ENCODE measurements at places on chromosomes 11 and 22.

GRCh38 chr11:122103726-122104125 is 12.3 kb downstream of the BLID start:
- DNase-seq = no peak

- DNase-seq = no peak
Observed at GRCh38 chr11:45876401-45876800, 9.1 kb upstream of the MAPK8IP1 start.

DNA sequence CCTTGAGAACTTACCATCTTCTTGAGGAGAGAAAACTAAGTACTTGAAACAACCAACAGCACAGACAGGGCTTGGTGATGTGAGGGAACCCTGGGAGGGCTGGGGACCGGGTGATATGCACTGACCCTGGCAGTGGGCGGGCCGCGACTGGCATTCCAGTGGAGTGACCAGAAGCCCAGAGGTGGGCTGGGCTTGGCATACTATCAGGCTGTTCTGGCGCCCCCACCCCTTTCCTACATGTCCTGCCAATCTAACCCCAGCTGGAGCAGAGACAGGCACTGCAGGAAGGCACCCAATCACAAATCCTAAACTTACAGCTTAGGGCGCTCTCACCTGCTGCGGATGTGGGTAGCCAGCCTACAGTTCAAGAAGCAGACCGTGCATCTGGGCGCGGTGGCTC is 54.0 kb upstream of the GCAT start:
- no peak for DNase-seq

DNA sequence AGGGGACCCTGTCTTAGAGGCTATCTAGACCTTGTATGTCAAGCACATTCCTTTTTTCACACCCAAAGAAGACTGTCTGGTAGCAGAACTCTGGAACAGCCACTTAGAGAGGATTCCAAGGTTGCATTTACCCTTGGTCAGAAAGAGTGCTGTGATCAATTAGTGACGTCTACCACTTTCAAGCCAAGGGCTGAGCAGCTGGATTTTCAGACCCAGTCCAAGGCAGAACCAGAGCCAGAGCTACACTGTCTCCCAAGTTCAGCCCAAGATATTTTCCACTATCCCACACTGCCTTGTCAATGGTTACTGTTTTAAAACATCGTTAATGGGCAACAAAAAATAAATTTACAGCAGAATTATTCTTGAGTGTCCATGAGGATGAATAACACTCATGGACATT is 24.0 kb downstream of the ABCC8 start:
- DNase-seq = no peak

GRCh38 chr11:1796413-1797011 is 32.8 kb upstream of the CTSD start:
- DNase-seq = no peak

DNA sequence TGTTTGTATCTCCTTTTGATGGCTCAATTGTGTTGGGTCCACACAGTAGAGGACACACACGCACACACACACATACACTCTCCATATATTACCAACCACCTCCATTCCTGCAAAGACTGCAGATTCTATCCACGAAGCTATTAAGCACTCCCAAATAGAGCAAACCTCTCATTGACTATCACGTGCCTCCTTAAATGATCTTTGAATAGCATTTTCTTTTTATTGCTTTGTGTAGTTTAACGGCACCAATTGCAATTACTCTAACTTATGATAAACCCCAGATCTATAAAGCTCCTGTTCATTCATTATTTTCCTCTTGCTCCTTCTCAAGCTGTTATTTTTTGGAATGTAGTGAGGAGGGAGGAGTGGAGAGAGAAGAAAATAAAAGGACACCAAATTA is 204.7 kb downstream of the ST3GAL4 start:
- no peak for DNase-seq

DNA sequence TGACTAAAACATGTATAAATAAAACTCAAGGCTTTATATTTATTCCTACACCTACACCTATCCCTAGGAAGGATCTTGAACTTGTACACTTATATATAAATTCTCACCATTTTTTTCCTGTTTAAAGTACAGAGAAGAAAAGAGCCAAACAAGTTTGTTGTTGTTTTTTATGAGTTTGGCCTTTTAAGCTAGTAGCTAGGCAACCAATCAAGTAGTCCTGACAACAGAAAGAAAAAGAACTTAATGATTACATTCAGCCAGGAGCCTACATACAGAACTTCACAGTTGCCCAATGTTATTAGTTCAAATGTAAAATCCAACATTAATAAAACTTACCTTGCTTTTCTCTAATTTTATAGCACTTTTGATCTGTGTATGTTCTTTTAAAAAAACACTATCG is 316.2 kb downstream of the SOX6 start:
- no peak for DNase-seq

DNA sequence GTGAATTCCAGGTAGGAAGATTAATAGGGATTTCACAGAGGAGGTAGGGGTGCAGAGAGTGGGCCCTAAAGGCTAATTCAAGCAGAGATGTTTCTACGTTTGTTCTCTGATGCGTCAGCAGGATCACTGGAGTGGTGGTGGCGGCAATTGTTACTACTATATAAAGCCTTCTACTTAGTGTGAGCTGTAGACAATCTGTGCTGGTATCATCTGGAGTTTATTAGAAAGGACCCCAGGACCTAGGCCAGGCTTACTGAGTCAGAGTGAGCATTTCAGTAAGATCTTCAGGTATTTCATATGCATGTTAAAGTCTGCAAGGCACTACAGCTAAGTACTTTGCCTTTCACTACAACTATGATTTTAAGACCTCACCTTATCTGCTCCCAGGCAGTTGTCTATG is 59.5 kb downstream of the USP35 start:
- DNase-seq = no peak
